Calu3 (cell line): ENCODE measurements at places on chromosomes 7 and 10. TPM values are rescaled to one million over a fixed set of nuclear protein-coding genes. Genes with fewer than 3 reads are reported as not detected.
A peak's percentile ranks its signal among the peaks of the same experiment; 100 is the strongest.

The ZNF467 gene
- 0.54 and 2.4 TPM in 2 replicates for total RNA-seq

The SPACDR gene
- 4.5 and 9.1 TPM in 2 replicates for total RNA-seq

The PURB gene
- total RNA-seq, result 68.5 and 70.8 TPM in 2 replicates

The CHCHD2 gene
- 673 and 699 TPM in 2 replicates for total RNA-seq

GRCh38 chr7:35623381-35623780 lies 71.6 kb downstream of the HERPUD2 start:
- DNase-seq, result no peak

GRCh38 chr7:37671876-37672275 lies 11.7 kb upstream of the GPR141 start:
- no peak for DNase-seq

DNA sequence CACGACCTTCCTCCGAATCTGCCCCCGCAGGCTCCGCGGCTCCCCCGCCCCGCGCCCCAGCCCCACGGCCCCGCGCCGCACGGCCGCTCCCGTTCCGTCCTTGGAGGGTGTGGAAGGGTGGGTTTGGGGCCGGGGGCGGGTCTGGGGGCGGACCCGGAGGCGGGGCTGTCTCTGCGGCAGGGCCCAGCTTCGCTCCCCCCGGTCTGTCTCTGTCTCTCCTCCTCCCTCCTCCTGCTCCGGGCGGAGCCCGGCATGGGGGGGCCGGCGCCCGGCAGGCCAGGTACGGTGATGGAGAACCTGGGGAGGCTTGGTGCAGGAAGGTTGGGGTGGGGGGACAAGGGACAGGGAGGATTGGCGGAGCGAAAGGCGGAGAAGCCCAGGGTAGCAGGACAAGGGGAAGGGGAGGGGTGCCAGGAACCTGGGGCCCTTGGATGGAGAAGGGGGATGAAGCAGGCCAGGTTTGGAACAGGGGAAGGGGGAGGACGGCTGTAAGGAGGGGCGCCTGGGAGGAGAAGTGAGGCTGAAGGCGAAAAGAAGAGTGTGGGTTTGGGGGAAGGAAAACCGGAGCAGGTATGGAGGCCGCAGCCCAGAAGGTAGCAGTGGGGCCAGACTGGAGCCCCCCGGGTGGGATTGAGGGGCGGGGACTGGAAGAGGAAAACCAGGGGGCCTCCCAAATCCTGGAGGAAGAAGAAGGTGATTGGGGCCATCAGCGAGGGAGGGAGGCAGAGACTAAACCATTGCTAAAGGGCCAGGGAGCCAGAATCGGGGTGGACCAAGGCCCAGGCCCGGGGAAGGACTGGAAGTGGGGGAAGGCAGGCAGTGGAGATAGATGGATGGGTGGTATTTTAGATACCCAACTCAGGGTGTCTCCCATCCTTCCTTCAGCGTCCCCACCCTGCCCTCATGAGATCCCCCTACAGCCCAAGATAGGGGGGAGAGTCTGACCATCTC lies at the start of gene NYAP1:
Gene NYAP1, plus strand, starts transcription at position 206 of the 951 bp plus-strand sequence. CDS start 1,385 bp downstream, outside the sequence.
- DNase-seq, result peak; percentile 32

- no peak for DNase-seq
Observed at GRCh38 chr10:3709456-3710060, 75.5 kb downstream of the KLF6 start.

GRCh38 chr7:47283497-47284131 lies 298.3 kb downstream of the TNS3 start:
- DNase-seq, result peak; percentile 92

DNA sequence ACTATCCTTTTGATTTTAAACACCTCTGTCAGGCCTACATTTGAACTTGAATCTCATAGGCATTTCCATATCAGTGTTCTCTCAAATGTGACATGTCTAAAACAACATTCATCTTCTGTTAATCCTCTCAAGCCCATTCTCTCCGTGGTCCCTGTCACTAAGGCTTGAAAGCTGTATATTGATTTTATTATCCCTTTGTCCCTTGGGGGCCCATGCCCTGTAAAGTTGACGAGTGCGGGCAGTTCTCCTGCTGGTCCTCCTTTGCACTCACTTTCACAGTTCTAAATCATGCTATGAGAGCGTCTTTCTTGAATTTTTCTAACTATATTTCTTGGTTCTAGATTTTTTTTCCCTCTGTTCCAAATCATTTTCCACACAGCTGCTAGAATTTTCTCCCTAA lies 27.3 kb downstream of the GALNT11 start:
- no peak for DNase-seq

- no peak for DNase-seq
Observed at GRCh38 chr7:30930621-30931020, 19.0 kb downstream of the AQP1 start.

DNA sequence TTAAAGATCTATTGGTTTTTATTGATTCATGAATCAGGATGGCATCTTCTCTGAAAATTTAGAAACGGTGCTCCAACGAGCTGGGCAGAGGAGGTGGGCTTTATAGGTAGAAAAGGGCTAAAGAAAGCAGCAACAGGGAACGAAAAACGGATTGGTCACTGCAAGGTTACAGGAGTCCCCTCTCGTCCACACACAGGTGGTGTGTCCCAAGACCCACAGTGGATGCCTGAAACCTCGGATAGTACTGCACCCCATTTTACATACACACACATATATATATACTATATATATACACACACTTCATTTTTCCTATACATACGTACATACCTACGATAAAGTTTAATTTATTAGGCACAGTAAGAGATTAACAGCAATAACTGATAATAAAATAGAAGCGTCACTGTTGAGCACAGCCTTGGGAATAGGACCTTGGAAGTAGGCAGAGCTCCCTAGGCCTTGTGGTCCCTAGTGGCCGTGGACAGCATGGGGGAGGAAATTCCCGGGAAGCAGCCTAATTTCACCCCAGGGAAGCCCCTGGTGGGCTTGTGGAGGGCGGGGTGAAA lies 737 bp upstream of the NUB1 start:
- DNase-seq, result no peak

DNA sequence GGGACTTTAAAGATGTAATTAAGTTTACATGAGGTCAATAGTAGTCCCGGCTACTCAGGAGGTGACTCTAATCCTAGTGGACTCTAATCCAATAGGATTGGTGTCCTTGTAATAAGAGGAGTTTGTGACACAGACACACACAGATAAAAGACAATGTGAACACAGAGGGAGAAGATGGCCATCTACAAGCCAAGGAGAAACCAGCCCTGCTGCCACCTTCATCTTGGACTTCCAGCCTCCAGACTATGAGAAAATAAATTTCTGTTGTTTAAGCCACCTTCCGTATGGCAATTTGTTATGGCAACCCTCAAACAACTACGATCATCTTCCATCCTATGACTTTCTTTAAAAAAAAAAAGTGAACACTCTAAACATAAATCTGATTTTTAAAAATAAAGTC lies 116.3 kb downstream of the ALOX5 start:
- DNase-seq, result no peak

DNA sequence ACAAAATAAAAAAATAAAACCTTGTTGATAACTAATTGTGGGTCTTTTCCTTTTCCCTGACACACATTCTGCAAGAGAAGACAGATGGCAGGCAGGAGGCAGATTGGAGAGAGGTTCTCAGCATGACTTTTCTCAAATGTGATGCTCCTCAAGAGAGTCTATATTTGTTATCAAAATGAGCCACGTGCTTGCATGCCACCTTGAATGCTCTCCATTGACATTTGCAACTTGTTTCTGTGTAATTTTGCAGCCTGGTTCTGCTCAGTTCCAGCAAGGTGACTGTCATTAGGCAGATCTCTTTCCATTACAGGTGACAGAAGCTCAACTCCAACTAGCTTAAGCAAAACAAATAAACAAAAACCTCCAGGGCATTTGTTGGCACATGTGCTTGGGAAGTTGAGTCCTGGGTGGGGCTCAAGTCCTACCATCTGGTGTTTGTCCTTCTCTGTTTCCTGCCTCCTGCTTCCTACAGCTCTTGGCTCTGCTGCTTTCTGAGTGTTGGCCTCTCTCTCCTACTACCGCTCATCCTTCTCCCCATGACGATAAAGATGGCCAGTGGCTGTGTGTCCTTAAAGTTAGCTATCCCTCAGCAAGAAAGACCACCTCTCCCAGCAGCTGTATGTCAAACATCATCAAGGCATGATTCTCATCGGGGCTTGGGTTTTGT lies 56.7 kb downstream of the GRK5 start:
- no peak for DNase-seq

- no peak for DNase-seq
Observed at GRCh38 chr10:112835944-112836451, 114.0 kb upstream of the TCF7L2 start.

GRCh38 chr10:94315024-94315451 lies 47.7 kb downstream of the NOC3L start:
- no peak for DNase-seq
